NCI-H748 treated with DMSO at 0.1 percent for 48 hours (cell line): ENCODE measurements at places on chromosomes 4 and X.

- peak; percentile 3 for DNase-seq
These were observed 113.7 kb upstream of the NEXMIF start for GRCh38 chrX:75038925-75039324.

DNA sequence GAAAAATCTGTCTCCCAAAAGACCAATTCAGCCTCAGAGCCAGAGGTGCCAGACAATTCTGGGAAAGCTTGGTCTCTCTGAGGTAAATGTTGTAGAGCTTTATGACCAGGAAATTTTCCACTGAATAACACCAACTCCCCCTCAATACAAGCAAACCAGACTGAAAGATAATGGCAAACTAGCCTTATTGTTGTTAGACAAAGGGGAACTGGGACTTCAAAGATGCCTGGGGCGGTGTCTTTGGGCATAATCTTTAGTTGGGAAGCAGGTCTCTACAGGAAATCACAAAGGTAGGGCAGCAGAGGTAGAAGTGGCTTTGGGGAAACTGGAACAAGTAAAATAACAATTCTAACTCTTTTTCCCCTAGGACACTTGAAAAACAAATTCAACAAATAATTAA, 12.0 kb downstream of the COL4A6 start:
- DNase-seq, result peak; percentile 21

DNA sequence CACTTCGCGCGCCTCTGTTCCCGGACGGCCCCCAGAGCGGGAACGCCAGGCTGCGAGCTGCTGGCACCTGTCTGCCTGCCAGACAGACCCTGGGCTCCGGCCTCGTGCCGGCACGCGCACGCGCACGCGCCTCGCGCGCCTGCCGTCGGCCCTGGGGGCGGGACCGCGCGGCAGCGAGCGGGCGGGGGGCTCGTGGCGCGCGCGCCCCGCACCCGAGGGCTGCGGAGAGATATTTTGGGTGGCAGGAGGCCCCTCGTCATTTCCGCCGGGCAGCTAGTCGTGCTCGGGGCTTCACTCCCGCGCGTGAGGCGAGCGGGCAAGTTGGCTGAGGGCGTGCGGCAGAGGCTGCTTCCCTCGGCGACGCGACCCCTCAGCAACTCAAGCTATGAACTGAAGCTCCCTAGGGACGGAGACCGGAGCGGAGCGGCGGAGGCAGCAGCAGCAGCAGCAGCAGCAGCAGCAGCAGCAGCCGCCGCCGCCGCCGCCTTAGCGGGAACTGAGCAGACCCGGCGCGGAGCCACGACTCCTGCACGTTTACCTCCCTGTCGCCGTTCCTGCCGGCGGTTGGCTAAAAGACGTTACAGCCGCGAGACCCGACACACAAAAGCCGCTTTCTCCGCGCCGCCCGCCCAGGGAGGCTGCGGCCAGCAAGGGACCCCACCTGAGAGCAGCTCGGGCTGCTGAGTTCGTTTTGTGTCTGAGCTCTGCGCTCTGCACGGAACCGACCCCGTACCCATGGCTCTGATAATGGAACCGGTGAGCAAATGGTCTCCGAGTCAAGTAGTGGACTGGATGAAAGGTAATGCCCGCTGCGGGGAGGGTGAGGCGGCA, at the start of gene CNKSR2:
TSS of gene CNKSR2 (plus strand) at position 256 of the 831 bp plus-strand sequence. CDS start at position 736, 480 bp downstream.
- DNase-seq, result peak; percentile 50

DNA sequence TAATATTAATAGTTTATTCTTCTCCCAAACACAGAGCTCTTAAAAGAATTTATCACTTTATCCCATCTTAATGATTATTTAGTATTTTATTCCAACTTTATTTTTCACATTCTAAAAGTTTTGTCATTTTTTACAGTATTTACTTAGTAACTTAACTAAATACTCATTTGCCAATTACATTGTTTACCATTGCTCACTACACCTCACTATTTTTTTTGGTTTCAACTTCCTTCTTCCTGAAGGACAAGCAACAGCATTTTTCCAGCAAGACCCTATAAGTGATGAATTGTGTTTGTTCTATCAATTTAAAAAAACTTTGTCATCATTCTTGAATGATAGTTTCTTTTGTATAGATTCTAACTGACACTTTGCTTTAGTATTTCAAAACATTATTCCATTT, 19.4 kb upstream of the SRD5A3 start:
- no peak for DNase-seq

GRCh38 chrX:29431895-29432294, 783.5 kb upstream of the MAGEB2 start:
- DNase-seq, result no peak

GRCh38 chrX:31459361-31459760, 387.5 kb upstream of the FTHL17 start:
- DNase-seq, result no peak

GRCh38 chr4:154507156-154507555, 15.6 kb upstream of the DCHS2 start:
- no peak for DNase-seq

DNA sequence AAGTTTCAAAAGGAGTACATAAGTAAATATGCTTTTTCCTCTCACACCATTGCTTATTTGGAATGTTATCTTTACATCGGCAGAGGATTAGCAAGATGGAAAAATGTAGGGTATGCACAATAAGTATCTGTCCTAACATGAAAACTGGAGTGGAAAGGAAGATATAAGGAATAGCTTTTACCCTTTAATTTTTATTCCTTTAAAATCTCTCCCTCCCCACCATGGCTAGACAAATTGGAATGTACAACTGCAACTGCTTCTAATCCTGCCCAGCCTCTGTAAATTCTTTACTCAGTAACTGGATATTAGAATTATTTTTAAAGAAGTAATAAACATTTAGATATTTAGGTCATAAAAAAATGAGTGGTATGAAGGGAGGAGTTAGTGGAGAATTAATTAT, 171.5 kb downstream of the PCDH18 start:
- DNase-seq, result no peak

- no peak for DNase-seq
These were observed 13.1 kb upstream of the IDS start for GRCh38 chrX:149518236-149518635.

DNA sequence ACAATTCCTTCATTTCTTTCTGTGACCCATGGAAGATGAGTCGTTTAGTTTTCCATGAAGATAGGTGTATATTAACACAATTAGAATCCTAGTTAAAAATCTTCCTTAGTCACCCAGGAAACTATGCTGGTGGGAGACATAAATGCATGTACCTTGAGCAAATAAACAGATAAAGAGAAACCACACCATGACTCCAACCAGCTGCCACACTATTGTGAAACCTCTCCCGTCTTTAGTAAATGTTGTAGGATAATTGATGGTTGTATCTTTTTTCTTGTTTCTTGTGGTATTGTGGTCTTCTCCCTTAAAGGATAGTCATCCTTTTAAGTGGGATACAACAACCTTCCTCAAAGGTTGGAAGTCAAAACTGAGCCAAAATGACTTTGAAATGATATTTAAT, 103.8 kb upstream of the LEF1 start:
- DNase-seq, result no peak

GRCh38 chr4:5957076-5957475, 61.2 kb downstream of the C4orf50 start:
- no peak for DNase-seq

GRCh38 chr4:112978691-112979472, 70.6 kb upstream of the ANK2 start:
- no peak for DNase-seq

- no peak for DNase-seq
These were observed 46.6 kb upstream of the CHRNA9 start for GRCh38 chr4:40288566-40288965.

DNA sequence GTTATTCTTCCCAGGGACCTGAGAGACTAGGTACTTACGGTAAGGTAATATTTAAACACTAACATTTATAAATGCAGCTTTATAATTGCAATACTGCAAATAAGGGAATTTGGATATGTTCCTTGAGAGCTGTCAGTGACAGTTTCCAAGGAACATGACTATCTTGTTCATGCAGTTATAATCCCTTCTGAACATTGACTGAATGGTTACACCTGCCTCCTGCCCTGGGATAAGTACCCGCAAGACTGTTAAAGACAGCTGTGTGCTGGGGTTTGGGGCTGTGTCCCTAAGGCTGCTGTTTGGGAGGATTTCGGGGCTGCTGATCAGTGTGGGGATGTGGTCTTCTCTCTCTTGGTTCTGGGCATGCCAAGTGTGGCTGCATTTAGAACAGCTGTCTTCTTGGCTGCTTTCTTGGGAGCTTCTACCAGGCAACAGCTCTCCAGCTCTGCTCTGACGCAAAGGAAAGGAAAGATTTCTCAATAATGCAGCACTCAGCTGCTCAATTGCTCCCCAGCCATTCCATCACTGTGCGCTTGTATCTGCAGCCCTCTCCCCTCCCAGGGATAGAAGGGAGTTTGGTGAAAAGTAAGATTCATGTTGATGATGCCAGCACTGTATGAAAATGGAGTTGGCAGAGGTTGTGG, 298.8 kb upstream of the TAPT1 start:
- no peak for DNase-seq

DNA sequence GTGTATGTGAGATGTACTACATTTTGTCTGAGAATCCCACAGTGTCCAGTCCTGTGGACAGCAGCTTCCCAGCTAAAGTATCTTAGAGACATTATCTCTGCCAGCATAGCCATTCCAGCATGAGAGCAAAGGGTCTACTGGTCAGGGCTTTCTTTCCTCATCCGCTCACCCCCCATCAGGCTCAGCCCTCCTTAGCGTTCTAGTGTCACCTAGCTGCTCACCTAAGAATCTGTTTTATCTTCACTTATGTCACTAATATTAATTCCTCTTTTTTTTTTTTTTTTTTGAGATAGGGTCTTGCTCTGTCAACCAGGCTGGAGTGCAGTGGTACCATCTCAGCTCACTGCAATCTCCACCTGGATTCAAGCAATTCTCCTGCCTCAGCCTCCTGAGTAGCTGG, 15.6 kb downstream of the RUFY3 start:
- no peak for DNase-seq

DNA sequence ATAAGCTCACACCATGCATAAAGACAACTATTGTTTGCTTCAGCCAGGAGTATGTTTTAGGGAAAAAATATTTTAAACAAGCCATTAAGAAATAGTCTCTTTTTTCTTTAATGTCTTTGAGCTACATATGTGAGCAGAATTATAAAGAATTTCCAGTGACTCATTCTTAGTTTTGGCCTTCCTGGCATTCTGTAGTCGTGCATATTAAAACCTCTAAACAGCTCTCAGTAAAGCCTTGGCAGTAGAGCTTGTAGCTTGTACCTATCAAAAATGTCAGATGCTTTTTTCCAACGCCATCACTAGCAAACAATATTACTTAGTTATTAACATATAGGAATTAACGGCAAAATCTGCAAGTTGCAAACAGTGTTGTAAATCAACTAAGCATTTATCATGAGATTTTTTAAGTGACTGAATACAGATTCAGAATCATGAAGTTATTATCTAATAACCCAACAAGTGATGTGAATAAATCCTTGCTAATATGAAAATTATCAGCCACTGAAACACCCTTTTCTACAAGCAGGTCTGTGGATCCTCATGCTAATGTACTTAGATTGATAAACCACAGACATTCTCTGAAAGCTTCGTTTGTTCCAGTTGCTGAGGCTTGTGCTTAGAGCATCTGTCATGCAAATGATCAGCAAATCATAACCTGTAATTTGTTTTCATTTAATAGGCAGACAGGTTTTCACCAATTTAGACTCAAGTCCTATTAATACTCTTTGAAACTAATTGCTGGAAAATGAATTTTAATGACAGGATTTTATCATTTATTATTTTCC, 412.0 kb upstream of the ATOH1 start:
- no peak for DNase-seq

DNA sequence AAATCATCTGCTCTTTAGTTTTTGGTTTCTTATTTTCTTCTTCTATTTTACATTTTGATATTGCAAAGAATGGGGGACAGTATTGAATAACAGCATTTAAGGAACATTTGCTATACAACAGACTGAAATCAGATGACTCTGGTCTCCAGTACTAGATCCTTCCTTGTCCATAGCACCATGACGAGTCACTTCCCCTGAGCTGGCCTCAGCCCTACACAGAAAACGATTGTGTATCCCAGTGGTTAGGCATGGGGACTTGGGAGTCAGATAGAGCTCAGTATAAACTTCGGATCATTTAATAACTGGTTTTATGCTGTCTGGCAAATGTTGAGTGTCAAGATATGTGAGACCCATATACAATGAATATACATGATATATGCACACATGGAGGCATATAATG, 44.7 kb upstream of the BEX4 start:
- no peak for DNase-seq

GRCh38 chr4:141657550-141658250, 21.3 kb downstream of the IL15 start:
- no peak for DNase-seq

DNA sequence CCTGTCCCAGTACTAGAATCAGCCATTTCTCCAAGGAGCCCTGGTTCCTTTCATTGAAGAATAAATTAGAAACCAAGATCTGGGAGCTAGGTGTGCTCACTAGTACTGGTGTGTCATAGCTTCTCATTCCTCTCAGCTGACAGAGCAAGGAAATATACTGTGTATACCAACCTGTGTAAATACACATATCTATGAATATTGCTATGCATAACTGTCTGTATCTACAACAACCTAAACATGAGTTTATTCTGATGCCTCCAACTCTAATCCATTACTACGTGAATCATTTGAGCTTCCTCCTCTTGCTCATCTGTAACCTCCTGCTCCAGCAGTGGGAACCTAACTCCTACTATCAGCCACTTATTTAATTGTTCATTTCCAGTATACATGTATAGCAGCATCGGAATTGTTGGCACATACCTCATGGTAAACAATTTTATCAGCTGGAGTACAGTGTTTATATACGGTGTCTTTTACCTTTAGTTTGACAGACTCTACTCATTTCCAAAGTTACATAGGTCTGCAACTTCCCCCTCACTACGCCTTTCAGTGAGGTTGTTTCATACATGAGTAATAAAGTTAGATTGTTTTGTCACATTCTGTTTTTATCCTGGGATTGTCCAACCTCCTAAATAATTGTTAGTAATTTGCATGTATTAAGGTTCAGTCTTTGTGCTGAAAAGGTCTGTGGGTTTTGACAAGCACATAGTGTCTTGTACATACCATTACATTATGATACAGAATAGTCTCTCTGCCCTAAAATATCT, 7.1 kb upstream of the SCRG1 start:
- DNase-seq, result no peak

- DNase-seq, result no peak
These were observed 92.4 kb downstream of the CXCL13 start for GRCh38 chr4:77697860-77698590.

GRCh38 chrX:68693481-68694434, 46.3 kb downstream of the STARD8 start:
- DNase-seq, result no peak

GRCh38 chr4:161642708-161643107, 521.1 kb downstream of the FSTL5 start:
- no peak for DNase-seq

- no peak for DNase-seq
These were observed 51.1 kb downstream of the LEF1 start for GRCh38 chr4:108117418-108118182.

DNA sequence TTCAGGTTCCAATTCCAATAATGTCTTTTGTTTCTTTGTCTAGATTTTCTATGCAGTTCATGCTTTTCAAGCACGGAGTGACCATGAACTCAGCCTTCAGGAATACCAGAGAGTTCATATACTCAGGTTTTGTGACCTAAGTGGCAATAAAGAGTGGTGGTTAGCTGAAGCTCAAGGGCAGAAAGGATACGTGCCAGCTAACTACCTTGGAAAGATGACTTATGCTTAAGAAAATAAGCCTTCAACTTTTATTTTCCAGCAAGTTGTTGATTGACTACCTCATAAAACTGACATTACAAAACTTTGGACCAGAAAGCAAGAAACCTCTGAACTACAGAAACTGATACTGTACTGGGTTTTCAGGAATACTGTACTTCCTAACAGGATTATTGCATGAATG, 30.8 kb downstream of the INTS12 start:
- no peak for DNase-seq
